Panc1 (cell line): ENCODE measurements at places on chromosomes 7 and 10. TPM values are rescaled to one million over a fixed set of nuclear protein-coding genes. Genes with fewer than 3 reads are reported as not detected.

The OR2A2 gene
- not detected for total RNA-seq

The PNLIPRP2 gene
- total RNA-seq, result 0.72 TPM

The PARG gene
- 39.9 TPM for total RNA-seq

The FBXW4 gene
- 61.5 TPM for total RNA-seq

The CDC14C gene
- total RNA-seq, result not detected

- DNase-seq, result no peak
These were observed 26.7 kb upstream of the COL1A2 start for GRCh38 chr7:94367949-94368348.

GRCh38 chr10:8418631-8419030 lies 364.1 kb downstream of the GATA3 start:
- DNase-seq, result no peak

DNA sequence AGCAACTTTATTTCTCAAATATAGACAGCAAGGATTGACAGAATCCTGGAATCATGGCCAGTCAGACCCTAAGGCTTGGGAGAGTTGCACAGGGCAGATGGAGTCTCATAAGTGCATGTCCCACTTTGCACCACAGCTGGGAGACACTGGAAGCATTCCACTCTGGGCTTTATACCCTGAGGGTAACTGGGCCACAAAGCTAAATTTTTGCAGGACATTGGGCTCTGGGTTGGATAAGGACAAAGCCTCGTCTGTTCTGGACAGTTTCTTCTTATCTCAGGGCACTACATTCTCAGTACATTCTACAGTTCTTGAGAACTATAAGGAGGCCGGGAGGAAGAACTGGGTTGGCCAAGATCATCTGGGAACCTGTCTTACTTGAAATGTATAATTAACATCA lies 158.3 kb upstream of the IGFBP3 start:
- no peak for DNase-seq

DNA sequence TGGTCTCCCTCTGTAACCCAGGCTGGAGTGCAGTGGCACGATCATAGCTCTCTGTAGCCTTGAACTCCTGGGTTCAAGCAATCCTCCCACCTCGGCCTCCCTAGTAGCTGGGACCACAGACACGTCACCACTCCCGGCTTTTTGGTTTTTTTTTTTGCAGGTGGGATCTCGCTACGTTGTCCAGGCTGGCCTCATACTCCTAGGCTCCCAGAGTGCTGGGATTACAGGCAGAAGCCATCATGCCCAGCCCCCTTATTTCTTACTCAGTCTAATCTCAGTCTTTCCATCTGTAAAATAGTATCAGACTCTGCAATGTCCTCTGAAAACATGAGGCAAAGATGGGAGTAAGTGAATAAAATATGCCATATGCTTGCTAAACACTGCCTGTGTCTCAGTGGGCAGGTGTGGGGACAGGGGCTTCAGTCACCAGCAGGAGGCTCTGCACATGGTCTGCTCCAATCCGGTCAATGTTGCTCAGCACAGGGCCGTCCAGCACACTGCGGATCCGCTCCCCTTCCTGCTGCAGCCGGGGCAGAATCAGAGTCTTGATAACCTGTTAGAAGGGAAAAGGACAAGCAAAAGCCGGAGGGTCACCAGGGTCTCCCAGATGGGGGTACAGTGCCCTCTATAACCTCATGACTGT lies 8.2 kb downstream of the AP4M1 start:
- no peak for DNase-seq

GRCh38 chr10:79148452-79149344 lies 79.9 kb downstream of the ZMIZ1 start:
- DNase-seq, result no peak

DNA sequence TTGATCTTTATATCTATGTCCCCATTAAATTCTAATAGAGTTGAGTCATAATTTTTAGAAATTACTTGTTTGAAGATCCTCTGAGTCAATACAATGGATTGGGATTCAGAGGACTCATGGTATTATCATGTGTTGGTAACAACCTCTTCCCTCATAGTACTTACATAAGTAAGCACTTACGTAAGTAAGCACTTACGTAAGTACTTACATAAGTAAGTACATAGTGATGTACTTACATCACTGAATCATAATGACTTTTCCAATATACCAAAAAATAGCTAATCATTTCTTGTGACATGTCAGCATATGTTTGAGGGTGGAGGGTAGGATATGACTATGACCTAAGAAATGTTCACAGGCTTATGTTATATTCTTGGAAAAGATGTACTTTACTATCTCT lies 740.5 kb downstream of the SORCS1 start:
- DNase-seq, result no peak

DNA sequence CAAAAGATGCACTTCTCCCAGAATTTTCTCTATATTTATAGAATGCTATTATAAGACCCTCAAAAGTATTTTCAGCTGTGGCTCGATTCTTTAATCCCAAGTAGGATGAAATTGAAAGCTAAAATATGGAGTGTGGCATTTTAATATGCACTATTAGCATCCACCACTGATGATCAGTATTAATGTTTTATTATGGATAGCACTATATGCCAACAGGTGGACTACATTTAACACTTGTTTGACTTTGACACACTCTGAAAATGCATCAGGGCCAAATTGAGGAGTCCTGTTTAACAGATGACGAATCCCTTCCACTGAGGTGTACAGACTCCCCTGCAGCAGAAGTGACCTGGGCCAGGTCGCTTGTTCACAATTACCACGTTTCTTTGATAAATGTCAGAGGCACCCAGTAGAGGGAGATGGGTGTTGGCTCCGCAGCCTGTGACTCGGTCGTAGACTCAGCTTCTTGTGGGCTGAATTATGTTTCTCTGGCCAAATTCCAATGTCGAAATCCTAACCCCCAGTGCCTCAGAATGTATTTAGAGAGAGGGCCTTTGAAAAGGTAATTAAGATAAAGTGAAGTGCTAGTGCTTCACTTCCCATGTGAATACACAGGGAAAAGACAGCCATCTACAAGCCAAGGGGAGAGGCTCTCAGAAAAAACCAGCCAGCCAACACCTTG lies 48.1 kb downstream of the WIPF3 start:
- no peak for DNase-seq
